Naive thymus-derived CD4-positive, alpha-beta T cell (primary cell): ENCODE measurements at places on chromosomes 16 and 17.

DNA sequence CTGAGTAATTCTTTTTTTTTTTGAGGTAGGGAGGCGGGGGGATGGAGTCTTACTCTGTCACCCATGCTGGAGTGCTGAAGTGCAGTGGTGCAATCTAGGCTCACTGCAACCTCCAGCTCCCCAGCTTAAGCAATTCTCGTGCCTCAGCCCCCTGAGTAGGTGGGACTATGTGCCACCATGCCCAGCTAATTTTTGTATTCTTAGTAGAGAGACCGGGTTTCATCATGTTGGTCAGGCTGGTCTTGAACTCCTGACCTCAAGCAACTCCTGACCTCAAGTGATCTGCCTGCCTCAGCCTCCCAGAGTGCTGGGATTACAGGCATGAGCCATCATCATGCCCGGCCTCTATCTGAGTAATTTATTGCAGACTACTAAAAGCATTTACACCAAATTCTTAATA lies 19.4 kb downstream of the KPNB1 start:
- H3K36me3 ChIP-seq: peaks cover 69% of the 10 kb centered on the region
- no peak overlapping the region for H3K27ac ChIP-seq
- H3K4me3 ChIP-seq: no peak overlapping the region
- no peak for DNase-seq

DNA sequence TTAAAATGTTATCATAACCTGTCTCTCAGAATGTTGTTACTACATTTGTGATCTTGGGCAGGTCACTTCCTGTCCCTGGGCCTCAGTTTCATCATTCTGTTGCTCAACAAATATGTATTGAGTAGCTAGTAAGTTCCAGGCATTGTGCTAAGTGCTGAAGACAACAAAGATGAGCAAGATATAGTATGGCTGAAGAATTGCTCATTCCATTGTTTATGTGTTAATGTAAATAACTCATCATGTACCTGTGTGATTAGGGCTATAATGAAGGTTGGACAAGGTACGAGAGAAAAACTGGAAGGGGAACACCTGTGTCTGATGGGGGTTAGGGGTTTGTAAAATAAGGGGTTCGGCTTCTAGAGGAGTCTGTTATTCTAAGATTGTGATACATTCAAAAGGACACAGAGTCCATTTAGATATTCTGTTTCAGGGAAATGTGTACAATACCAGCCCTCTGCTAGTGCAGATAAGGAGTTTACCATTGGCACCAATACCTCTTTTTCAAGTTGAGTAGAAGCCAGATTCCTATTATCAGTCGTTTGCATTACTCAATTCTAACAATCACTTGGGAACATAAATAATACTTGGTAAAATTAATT lies 20.0 kb downstream of the TUBG1 start:
- DNase-seq: no peak
- H3K4me1 ChIP-seq: no peaks in the 10 kb centered on the region
- H3K27ac ChIP-seq: no peak overlapping the region
- no peaks in the 10 kb centered on the region for H3K27me3 ChIP-seq
- no peaks in the 10 kb centered on the region for H3K36me3 ChIP-seq

DNA sequence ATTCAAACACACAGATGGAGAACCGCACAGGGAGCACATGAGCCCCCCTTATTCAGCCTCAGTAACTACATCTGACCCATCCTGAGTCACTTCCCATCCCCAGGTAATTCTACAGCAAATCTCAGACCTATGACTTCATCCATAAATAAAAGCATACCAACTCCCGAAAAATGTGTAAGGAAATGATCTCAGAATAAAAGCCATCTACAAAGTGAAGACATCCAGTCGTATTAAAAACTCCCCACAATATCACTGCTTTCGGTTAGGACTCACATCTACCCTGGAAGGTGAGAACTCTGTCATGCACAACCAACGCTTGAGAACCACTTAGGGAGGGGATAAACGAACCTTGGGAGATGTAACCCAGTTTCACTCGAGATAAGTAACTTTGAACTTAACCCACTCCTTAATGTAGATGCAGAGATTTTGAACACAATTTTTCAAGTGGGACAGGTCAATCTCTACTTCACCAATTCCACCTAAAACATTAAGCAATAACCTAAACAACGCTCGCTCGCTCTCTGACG lies 1.3 kb downstream of the USP36 start:
- peak overlapping the region; percentile 80 for H3K4me3 ChIP-seq
- peaks cover 31% of the 10 kb centered on the region for H3K36me3 ChIP-seq
- peaks cover 31% of the 10 kb centered on the region for H3K4me1 ChIP-seq
- no peaks in the 10 kb centered on the region for H3K27me3 ChIP-seq
- peak overlapping the region; percentile 99 for H3K27ac ChIP-seq
- no peak for DNase-seq

DNA sequence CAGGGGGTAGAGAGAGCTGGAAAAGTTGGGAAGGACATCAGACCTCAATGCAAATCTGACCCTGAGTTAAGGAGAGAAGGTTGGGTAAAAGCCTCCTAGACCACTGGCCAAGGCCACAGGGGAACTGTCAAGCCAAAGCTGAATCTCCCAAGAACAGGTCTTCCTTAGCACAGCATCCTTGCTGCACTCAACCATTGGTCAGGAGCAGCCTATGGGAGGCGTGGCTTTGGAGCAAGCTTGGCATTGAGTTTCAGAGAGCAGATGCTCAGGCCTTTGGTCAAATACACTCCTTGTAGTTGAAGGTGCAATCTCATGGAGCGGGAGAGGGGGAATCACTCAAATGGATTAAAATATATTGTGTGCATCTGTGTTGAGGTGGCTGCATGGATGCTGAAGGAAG lies 21.8 kb downstream of the SOX9 start:
- H3K27me3 ChIP-seq: no peaks in the 10 kb centered on the region
- no peaks in the 10 kb centered on the region for H3K36me3 ChIP-seq
- no peak overlapping the region for H3K27ac ChIP-seq
- no peaks in the 10 kb centered on the region for H3K4me1 ChIP-seq
- no peak overlapping the region for H3K4me3 ChIP-seq

GRCh38 chr17:47808036-47808829 lies 13.4 kb downstream of the OSBPL7 start:
- H3K4me1 ChIP-seq: no peaks in the 10 kb centered on the region
- DNase-seq: no peak
- peaks cover 67% of the 10 kb centered on the region for H3K36me3 ChIP-seq
- no peaks in the 10 kb centered on the region for H3K27me3 ChIP-seq

DNA sequence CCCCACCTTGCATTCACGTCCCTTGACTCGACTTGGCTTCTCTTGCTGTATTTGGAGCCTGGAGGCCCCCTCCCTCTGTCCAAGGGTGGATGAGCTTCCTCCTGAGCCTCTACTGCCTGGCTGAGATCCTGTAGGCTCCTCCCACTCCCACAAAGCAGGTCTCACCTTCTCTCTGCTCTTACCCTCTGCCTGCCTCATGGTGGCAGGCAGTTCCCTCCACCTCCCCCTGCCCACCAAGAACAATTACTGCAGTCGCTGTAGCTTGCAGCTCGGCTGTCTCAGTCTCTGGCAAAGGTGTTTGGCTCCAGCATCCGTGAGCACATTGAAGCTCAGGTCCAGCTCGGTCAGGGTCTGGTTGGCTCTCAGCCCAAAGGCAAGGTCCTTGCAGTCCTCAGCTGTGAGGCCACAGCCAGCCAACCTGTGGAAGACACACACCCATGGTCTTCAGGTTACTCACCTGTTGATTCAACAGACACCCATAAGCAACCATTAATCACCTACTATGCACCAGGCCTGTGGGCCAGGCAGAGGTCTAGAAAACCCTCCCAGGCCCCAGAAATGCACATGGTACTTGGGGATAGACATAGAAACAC lies 42.6 kb downstream of the NLRP1 start:
- DNase-seq: no peak
- H3K27me3 ChIP-seq: no peaks in the 10 kb centered on the region
- H3K4me1 ChIP-seq: no peaks in the 10 kb centered on the region
- H3K4me3 ChIP-seq: no peak overlapping the region
- no peak overlapping the region for H3K27ac ChIP-seq
- H3K36me3 ChIP-seq: peaks cover 28% of the 10 kb centered on the region
